ENCODE measurements at places on chromosomes 3 and 15. TPM values are rescaled to one million over a fixed set of nuclear protein-coding genes. Genes with fewer than 3 reads are reported as not detected.
A peak's percentile ranks its signal among the peaks of the same experiment; 100 is the strongest.

The ALDH1A2 gene
- total RNA-seq, result 0.31 TPM

The GNAI2 gene
- 169 TPM for total RNA-seq

The CCDC50 gene
- total RNA-seq, result 22.0 TPM

The DNASE1L3 gene
- not detected for total RNA-seq

The GPR15 gene
- total RNA-seq, result not detected

The APPL1 gene
- 34.4 TPM for total RNA-seq

The CFAP44 gene
- 0.60 TPM for total RNA-seq

The THBS1 gene
- total RNA-seq, result 63.3 TPM

The VWA5B2 gene
- total RNA-seq, result 0.50 TPM

The SMCO1 gene
- total RNA-seq, result not detected

The SCAMP5 gene
- total RNA-seq, result 51.8 TPM

The MTHFS gene
- total RNA-seq, result 36.2 TPM

The CDHR4 gene
- total RNA-seq, result 0.50 TPM

- no peaks in the 10 kb centered on the region for H3K27me3 ChIP-seq
- H3K4me1 ChIP-seq, result no peaks in the 10 kb centered on the region
- no peak for DNase-seq
- H3K36me3 ChIP-seq, result no peaks in the 10 kb centered on the region
- H3K4me3 ChIP-seq, result no peak overlapping the region
These were observed 61.9 kb downstream of the WHAMM start for GRCh38 chr15:82871358-82871757.

- H3K36me3 ChIP-seq, result peaks cover 8% of the 10 kb centered on the region
- H3K27me3 ChIP-seq, result no peaks in the 10 kb centered on the region
- H3K4me1 ChIP-seq, result no peaks in the 10 kb centered on the region
- no peak overlapping the region for H3K4me3 ChIP-seq
- DNase-seq, result no peak
These were observed 146.6 kb downstream of the FEZF2 start for GRCh38 chr3:62226601-62227339.

GRCh38 chr3:48505968-48506504 is 2.1 kb upstream of the SHISA5 start:
- peaks cover 11% of the 10 kb centered on the region for H3K4me1 ChIP-seq
- H3K36me3 ChIP-seq, result no peaks in the 10 kb centered on the region
- no peak overlapping the region for H3K27ac ChIP-seq
- no peak overlapping the region for H3K4me3 ChIP-seq
- no peaks in the 10 kb centered on the region for H3K27me3 ChIP-seq

GRCh38 chr15:68313501-68314410 is 36.2 kb downstream of the FEM1B start:
- H3K4me3 ChIP-seq, result no peak overlapping the region
- no peaks in the 10 kb centered on the region for H3K4me1 ChIP-seq
- no peaks in the 10 kb centered on the region for H3K36me3 ChIP-seq

DNA sequence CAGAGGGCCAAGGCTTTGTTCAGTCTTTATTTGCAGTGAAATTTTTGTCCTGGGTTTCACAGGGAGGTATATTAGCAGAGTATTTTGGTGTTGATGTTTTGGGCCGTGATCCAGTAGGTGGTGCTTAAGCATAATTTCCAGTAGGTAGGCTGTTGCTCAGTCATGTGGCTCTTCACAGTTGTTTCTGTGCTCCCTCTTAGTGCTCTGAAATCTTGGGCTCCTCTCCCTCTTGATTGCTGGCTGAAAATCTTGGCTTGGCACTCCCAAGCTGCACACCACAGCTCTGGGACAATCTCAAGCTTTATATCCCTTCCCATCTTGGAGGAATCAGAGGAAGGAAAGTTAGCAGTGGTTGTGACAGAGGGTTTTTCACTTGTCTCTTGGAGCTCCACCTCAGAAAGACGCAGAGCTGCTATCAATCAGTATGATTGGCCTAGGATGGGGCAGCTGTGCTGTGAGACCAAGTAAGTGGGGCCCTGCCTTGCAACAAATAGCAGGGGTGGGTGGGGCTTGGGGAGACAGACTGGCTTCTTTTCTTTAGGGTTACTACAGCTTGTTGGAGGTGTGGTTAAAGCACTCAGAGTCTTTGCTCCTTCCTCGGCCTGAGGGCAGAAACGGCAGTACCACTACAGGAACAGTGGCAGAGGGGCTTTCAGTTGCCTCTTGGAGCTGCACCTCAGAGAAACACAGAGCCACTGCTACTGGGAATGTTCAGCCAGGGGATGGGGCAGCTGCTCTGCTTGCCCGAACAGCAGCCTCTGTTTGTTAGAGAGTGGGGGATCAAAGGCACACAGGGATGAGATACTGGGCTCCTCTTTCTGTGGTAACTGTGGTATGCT is 627.0 kb downstream of the SI start:
- H3K4me1 ChIP-seq, result no peaks in the 10 kb centered on the region
- H3K4me3 ChIP-seq, result no peak overlapping the region
- H3K36me3 ChIP-seq, result no peaks in the 10 kb centered on the region
- H3K27me3 ChIP-seq, result no peaks in the 10 kb centered on the region
- no peak overlapping the region for H3K27ac ChIP-seq

GRCh38 chr3:45992821-45993221 is 2.8 kb downstream of the FYCO1 start:
- H3K4me1 ChIP-seq, result peaks cover 19% of the 10 kb centered on the region
- DNase-seq, result no peak
- no peak overlapping the region for H3K4me3 ChIP-seq
- no peaks in the 10 kb centered on the region for H3K27me3 ChIP-seq
- H3K36me3 ChIP-seq, result no peaks in the 10 kb centered on the region
- no peak overlapping the region for H3K27ac ChIP-seq

DNA sequence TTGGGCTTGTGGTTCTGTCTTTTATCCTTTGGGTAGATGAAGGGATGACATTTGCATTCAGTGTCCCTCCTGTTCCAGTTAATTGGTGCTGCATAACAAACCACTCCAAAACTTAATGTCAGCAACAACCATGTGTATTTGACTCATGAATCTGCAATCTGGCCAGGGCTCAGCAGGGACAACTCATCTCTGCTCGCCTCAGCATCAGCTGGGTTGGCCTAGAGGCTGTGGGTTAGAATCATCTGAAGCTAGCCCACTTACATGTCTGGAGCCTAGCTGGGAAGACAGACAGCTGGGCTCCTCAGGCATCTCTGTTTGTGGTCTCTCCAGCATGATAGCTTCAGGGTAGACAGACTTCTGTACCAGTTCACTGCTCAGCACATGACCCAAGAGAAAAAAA is 92.0 kb downstream of the TMEM108 start:
- DNase-seq, result no peak
- H3K36me3 ChIP-seq, result no peaks in the 10 kb centered on the region
- H3K27me3 ChIP-seq, result no peaks in the 10 kb centered on the region
- no peaks in the 10 kb centered on the region for H3K4me1 ChIP-seq
- no peak overlapping the region for H3K27ac ChIP-seq
- H3K4me3 ChIP-seq, result no peak overlapping the region

- H3K4me3 ChIP-seq, result no peak within 1 kb of the TSS
- no peaks in the 10 kb centered on the region for H3K4me1 ChIP-seq
- H3K27me3 ChIP-seq, result no peaks in the 10 kb centered on the region
- no peak for DNase-seq
- 0 out of 2 replicates have a peak, but pooled peaks cover 6% of the 10 kb centered on the region for H3K36me3 ChIP-seq
- no peak within 1 kb of the TSS for H3K27ac ChIP-seq
These were observed at the start of gene UBAP1L for GRCh38 chr15:65115086-65115485. TSS of gene UBAP1L (minus strand) at chr15:65115200. CDS start at chr15:65106215, 8,985 bp downstream.

DNA sequence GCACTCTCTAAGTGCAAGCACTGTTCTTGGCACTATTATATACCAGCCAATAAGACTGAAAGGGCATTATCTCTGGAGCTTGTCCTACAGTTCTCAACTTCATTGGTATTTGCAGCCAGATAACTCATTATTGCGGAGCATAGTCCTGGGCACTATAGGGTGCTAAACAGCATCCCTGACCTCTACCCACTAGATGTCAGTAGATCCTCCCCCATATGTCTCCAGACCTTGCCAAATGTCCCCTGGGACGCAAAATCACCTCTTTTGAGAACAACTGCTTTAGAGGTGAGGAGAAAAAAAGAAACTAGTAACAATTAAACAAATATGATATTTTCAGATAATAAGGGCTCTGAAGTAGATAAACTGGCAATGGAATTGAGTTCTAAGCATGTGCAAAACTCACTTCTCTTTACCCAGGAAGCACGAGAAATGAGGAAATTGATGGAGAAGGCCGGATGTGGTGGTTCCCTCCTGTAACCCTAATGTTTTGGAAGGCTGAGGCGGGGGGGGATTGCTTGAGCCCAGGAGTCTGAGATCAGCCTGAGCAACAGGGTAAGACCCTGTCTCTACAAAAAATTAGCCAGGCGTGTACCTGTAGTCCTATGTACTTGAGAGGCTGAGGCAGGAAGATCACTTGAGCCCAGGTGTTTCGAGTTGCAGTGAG is 61.4 kb downstream of the FRMD4B start:
- H3K36me3 ChIP-seq, result no peaks in the 10 kb centered on the region
- H3K4me3 ChIP-seq, result no peak overlapping the region
- no peaks in the 10 kb centered on the region for H3K27me3 ChIP-seq
- no peaks in the 10 kb centered on the region for H3K4me1 ChIP-seq

DNA sequence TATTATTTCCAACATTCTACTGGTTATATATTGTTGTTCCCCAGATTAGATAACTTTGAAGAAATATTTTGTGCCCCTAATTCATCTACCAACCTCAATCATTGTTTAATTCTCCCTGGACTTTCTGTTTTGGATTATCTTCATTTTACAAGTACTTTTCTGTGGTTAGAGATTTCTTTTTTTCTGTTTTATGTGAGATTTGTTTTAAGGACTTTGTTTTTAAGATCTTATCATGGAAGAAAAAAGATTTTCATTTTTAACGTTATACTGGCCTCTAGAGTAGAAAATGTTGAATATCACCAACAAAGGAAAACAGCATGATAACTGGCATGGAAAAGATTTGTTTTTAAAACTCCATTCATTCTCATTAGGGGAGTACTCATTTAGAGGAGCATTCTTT is 210.9 kb upstream of the KCNMB2 start:
- H3K36me3 ChIP-seq, result no peaks in the 10 kb centered on the region
- no peak for DNase-seq
- H3K27ac ChIP-seq, result no peak overlapping the region
- H3K27me3 ChIP-seq, result no peaks in the 10 kb centered on the region

- H3K27ac ChIP-seq, result no peak overlapping the region
- no peaks in the 10 kb centered on the region for H3K4me1 ChIP-seq
- H3K36me3 ChIP-seq, result no peaks in the 10 kb centered on the region
- DNase-seq, result no peak
- no peak overlapping the region for H3K4me3 ChIP-seq
These were observed 63.2 kb upstream of the ATP2B2 start for GRCh38 chr3:10568549-10568948.

GRCh38 chr15:77546050-77546501 is 86.6 kb downstream of the LINGO1 start:
- no peaks in the 10 kb centered on the region for H3K36me3 ChIP-seq
- H3K4me1 ChIP-seq, result no peaks in the 10 kb centered on the region
- DNase-seq, result no peak
- H3K27me3 ChIP-seq, result no peaks in the 10 kb centered on the region
- H3K27ac ChIP-seq, result no peak overlapping the region

- peak within 1 kb of the TSS; percentile 67 for H3K4me3 ChIP-seq
- H3K36me3 ChIP-seq, result no peaks in the 10 kb centered on the region
- H3K27ac ChIP-seq, result 0 out of 2 replicates have a peak within 1 kb of the TSS, but pooled peaks have one; percentile 24
- peaks cover 31% of the 10 kb centered on the region for H3K4me1 ChIP-seq
These were observed at the start of gene IL17RD for GRCh38 chr3:57164657-57165573. TSS of gene IL17RD (minus strand) at chr3:57165353. CDS start at chr3:57165286, 67 bp downstream.

GRCh38 chr3:74122281-74122680 is 492.2 kb downstream of the CNTN3 start:
- H3K27ac ChIP-seq, result no peak overlapping the region
- H3K27me3 ChIP-seq, result no peaks in the 10 kb centered on the region
- H3K4me3 ChIP-seq, result no peak overlapping the region
- H3K4me1 ChIP-seq, result no peaks in the 10 kb centered on the region
- H3K36me3 ChIP-seq, result no peaks in the 10 kb centered on the region

DNA sequence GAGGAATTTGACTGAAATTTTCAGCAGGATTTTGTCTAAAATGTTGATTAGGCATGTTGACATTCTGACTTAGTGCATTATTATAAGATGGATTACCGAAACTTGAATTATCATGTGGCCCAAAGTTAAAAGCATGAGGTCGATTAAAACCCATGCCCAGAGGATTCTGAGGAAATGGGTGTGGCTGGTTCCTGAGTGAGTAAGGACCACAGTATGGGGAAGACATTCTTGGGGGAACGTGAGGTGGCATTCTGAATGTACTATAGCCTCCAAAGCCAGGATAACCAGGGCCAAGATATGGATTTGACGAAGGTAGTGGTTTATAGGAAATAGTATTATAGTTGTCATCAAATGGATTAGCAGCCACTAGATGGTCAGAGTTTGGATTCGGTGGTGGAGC is 38.7 kb upstream of the DNAAF4 start:
- H3K36me3 ChIP-seq, result no peaks in the 10 kb centered on the region
- no peaks in the 10 kb centered on the region for H3K4me1 ChIP-seq
- no peak for DNase-seq
- no peaks in the 10 kb centered on the region for H3K27me3 ChIP-seq

GRCh38 chr3:116299646-116300081 is 145.6 kb downstream of the LSAMP start:
- DNase-seq, result no peak
- no peak overlapping the region for H3K27ac ChIP-seq
- no peaks in the 10 kb centered on the region for H3K4me1 ChIP-seq
- H3K4me3 ChIP-seq, result no peak overlapping the region
- no peaks in the 10 kb centered on the region for H3K36me3 ChIP-seq
- H3K27me3 ChIP-seq, result no peaks in the 10 kb centered on the region

- H3K27me3 ChIP-seq, result no peaks in the 10 kb centered on the region
- DNase-seq, result no peak
- no peaks in the 10 kb centered on the region for H3K4me1 ChIP-seq
- H3K4me3 ChIP-seq, result no peak overlapping the region
These were observed 94.3 kb downstream of the KCNAB1 start for GRCh38 chr3:156214676-156215075.

- H3K36me3 ChIP-seq, result no peaks in the 10 kb centered on the region
- H3K27ac ChIP-seq, result no peak overlapping the region
- H3K27me3 ChIP-seq, result no peaks in the 10 kb centered on the region
- DNase-seq, result no peak
These were observed 164.6 kb upstream of the PFN2 start for GRCh38 chr3:150135287-150135721.

DNA sequence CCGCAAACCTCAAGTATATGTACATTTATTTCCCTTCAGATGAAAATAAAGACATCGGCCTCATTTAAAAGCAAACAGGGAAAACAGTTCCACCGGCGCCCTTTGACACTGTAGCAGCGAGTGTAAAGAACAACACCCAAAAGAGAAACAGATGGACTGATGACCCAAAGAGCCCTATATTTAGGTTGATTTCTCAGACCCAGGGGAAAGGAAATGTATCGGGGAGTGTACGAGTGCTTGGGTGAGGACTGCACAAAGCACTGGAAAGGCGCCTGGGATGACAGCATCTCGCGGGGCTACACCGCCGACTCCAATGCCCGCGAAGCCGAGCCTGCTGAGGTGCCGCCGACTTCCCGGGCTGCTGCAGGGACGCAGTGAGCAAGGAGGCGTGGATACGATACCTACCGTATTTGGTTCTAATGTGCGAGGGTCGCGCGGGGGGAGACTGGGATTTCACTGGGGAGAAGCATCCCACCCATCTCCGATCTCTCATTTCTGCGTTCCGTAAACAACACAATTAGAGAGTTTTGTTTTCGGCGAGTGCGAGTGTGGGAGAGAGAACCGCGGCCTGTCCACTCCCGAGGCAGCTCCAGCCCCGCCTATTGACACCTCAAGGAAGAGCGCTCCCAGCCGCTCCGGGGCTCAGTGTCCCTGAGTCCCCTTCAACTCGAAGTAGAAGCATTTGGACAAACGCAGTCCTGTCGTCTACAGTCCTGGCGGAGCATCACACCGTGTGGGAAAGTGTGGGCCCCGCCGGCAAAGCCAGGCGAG is 2.0 kb downstream of the MECOM start:
- H3K4me3 ChIP-seq, result peak overlapping the region; percentile 75
- no peaks in the 10 kb centered on the region for H3K36me3 ChIP-seq
- H3K27ac ChIP-seq, result no peak overlapping the region
- peaks cover 8% of the 10 kb centered on the region for H3K4me1 ChIP-seq
- peak; percentile 68 for DNase-seq

Measured in H1 (cell line).